T-helper 2 cell treated with Interferon-gamma antibody and Interleukin-4, amounts not matched to agents 100 ng/mL and 5 ng/mL, for 36 hours (primary cell): ENCODE measurements at places on chromosomes 6 and 20. TPM values are rescaled to one million over a fixed set of nuclear protein-coding genes. Genes with fewer than 3 reads are reported as not detected.

Gene RAMACL
- 0.14 and 0.20 TPM in 2 replicates for total RNA-seq

Gene IMPG1
- total RNA-seq = not detected in 2 replicates

Gene SLC35D3
- total RNA-seq = not detected in 2 replicates

Gene SLC22A16
- total RNA-seq = 0.18 TPM in 1 of 2 replicates, not detected in the other

Gene LIN28B
- not detected in 2 replicates for total RNA-seq

Gene TRAPPC3L
- not detected in 2 replicates for total RNA-seq

Gene SMPDL3A
- total RNA-seq = 0.30 and 0.34 TPM in 2 replicates

Gene RIMS4
- not detected in 2 replicates for total RNA-seq

Gene GGTLC1
- not detected in 2 replicates for total RNA-seq

Gene PTGIS
- 22.7 and 23.7 TPM in 2 replicates for total RNA-seq

Gene CCN6
- not detected in 2 replicates for total RNA-seq

Gene IL17A
- total RNA-seq = not detected in 2 replicates

Gene MYLK2
- 0.50 and 1.0 TPM in 2 replicates for total RNA-seq

Gene SIRPD
- total RNA-seq = 0.20 and 0.23 TPM in 2 replicates

Gene MATN4
- total RNA-seq = 0.16 and 0.34 TPM in 2 replicates

Gene USP49
- 7.1 and 7.3 TPM in 2 replicates for total RNA-seq

Gene HTR1E
- total RNA-seq = not detected in 2 replicates

Gene CCND3
- total RNA-seq = 462 and 476 TPM in 2 replicates

Gene SMLR1
- not detected in 2 replicates for total RNA-seq

Gene IL17F
- total RNA-seq = not detected in 2 replicates

Gene LAMA4
- total RNA-seq = not detected in 2 replicates

Gene TXLNB
- 0.36 and 0.55 TPM in 2 replicates for total RNA-seq

Gene DHX35
- 11.2 and 11.6 TPM in 2 replicates for total RNA-seq

Gene RALY
- total RNA-seq = 190 and 193 TPM in 2 replicates

Gene TTK
- total RNA-seq = 31.2 and 31.6 TPM in 2 replicates

Gene KCNK15
- total RNA-seq = not detected in 2 replicates

Gene ABRACL
- 158 and 162 TPM in 2 replicates for total RNA-seq

Gene LST1
- 29.8 and 33.1 TPM in 2 replicates for total RNA-seq

Gene LYRM4
- total RNA-seq = 30.3 and 30.4 TPM in 2 replicates

Gene C6orf52
- total RNA-seq = 0.43 and 0.93 TPM in 2 replicates

Gene PLA2G7
- not detected in 2 replicates for total RNA-seq

Gene LCA5
- total RNA-seq = 0.07 and 0.09 TPM in 2 replicates

Gene KIF13A
- not detected in 2 replicates for total RNA-seq

Gene ZNF311
- 0.66 and 0.77 TPM in 2 replicates for total RNA-seq

Gene AIF1
- 67.9 and 70.2 TPM in 2 replicates for total RNA-seq

Gene FAM184A
- total RNA-seq = 3.7 and 3.8 TPM in 2 replicates

Gene JPH2
- not detected in 2 replicates for total RNA-seq

Gene ZC3H12D
- total RNA-seq = 9.7 and 10.3 TPM in 2 replicates

Gene WFDC5
- total RNA-seq = not detected in 2 replicates

Gene HFE
- total RNA-seq = 0.91 and 1.0 TPM in 2 replicates

Gene MMP24OS
- total RNA-seq = 25.2 and 29.4 TPM in 2 replicates

Gene ULBP1
- 0.27 and 0.39 TPM in 2 replicates for total RNA-seq

Gene KHDC1L
- 0.32 TPM in 1 of 2 replicates, not detected in the other for total RNA-seq

Gene KCTD20
- total RNA-seq = 52.3 and 56.5 TPM in 2 replicates

Gene CLVS2
- total RNA-seq = not detected in 2 replicates

Gene CDH4
- 0.05 TPM in 1 of 2 replicates, not detected in the other for total RNA-seq

Gene LHFPL5
- total RNA-seq = not detected in 2 replicates

Gene POU5F1
- not detected in 2 replicates for total RNA-seq

Gene THBS2
- not detected in 2 replicates for total RNA-seq

Gene MYMX
- total RNA-seq = not detected in 2 replicates

Gene CRISP3
- total RNA-seq = not detected in 2 replicates

Gene PRDM13
- not detected in 2 replicates for total RNA-seq

Gene HSPA12B
- not detected in 2 replicates for total RNA-seq
